Activated CD4-positive, alpha-beta T cell treated with anti-CD3 and anti-CD28 coated beads, Interleukin-2, amount 50 U/mL, for 1 hour (primary cell): ENCODE measurements at places on chromosomes 11 and 22.

DNA sequence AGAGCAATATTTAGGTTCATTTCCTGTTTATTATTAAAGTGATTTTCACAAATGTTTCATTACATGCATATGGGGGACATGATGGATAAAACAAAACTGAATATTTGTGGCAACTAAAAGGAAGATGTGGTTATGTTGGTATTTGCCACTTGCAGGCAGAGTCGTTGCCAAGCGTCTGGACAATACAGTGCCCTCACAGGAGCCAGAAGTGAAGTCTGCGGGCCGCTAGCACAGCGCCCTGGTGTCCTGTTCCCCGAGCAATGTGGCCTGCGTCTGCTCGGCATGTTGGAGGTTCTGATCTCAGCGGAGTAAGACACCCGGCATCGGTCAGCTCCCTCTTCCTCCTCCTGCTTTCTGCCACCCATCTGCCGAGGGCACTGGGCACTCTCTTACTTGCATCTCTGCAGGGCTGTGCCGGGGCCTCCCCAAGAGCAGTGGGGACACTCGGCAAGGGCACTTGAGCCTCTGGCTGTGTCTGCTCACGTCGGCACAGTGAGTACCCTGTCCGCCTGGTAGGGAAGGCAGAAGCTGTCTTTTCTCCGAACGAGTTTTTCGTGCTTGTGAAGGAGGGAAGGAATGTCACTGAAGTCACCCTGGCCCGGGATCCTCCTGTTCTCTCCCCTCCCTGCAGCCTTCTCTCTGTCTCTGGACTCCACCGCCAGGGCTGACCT lies 10.5 kb upstream of the TTLL12 start:
- DNase-seq = no peak

GRCh38 chr11:121561240-121561639 lies 108.5 kb upstream of the SORL1-AS1 start:
- no peak for DNase-seq

DNA sequence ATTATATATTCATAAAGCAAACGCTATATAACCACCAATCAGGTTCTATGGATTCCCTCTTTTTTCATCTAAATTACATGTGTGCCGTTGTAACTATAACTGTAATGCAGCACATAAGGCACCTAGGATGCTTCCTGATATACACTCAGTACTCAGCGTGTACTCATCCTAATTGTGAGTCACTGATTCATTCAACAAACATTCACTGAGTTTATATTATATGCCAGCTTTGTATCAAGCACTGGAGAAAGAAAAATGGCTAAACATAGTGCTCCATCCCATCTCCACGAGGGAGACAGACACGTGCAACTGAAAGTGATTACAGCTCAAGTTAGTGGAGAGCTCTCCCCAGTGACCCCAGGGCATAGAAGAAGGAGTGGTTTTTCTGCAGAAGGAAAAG lies 49.9 kb upstream of the SYN3 start:
- no peak for DNase-seq

DNA sequence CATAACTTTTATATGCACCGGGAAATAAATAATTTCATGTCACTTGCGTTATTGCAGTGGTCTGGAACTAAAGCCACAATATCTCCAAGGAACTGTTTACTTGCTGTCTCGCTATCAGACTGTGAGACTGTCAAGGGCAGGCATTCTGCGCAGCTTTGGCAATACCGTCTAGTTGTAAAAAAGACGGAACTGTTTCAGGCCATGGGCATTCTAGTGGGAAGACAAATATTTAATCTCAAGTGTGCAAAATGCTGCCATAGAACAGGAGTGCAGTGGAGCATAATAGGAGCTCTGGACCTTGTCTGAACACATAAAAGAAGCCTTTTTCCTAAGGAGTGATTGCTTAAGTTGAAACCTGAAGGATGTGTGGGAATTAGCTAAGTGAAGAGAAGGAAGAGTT lies 53.8 kb downstream of the PACS1 start:
- no peak for DNase-seq

GRCh38 chr11:117511931-117512539 lies 184.4 kb downstream of the CEP164 start:
- DNase-seq = no peak

- no peak for DNase-seq
Observed at GRCh38 chr11:79253280-79253679, 187.6 kb downstream of the TENM4 start.

DNA sequence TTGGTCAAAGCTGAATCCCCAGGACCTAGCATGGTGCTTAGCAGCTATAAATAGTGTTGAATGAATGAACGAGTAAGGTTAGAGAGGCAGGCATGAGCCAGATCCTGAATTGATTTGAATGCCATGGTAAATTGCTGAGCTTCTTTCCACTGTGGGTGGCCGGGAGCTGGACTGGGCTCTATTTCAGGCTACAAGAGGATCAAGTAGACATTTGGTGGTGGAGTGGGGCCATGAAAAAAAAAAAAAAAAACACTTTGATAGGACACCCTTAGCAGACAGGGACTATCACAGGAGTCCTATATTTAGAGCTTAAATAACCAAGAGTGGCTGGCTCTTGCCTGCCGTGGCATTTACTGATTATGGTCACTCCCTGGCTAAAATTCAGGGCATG lies 77.6 kb downstream of the MIAT start:
- no peak for DNase-seq

GRCh38 chr22:46948411-46949144 lies 186.1 kb downstream of the TBC1D22A start:
- DNase-seq = no peak

DNA sequence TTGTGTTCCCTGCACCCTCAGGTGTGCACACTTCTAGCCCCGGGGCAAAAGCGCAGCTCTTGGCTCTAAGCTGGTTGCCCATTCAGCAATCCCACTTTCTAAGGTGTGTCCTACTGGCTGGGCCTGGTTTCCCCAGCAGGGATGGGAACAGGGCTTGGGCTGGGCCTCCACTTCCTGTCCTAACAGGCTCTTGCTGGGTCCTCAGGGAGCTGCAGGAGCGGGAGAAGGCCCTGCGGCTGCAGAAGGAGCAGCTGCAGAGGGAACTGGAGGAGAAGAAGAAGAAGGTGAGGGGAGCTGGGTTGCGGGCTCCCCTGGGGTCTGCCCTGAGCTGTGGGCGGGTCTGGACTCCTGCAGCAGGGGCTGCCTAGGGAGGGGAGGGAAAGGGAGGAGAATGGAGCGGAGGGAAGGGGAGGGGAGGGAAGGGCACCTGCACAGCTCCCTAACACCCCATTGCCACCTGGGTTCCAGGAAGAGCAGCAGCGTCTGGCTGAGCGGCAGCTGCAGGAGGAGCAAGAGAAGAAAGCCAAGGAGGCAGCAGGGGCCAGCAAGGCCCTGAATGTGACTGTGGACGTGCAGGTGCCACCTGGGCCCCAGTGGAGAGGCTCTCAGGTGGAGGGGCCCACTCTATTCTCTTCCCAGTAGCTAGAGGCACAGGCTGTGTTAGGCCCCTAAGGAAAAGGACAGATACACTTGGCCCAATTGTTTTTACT lies 24.6 kb downstream of the INCENP start:
- no peak for DNase-seq

DNA sequence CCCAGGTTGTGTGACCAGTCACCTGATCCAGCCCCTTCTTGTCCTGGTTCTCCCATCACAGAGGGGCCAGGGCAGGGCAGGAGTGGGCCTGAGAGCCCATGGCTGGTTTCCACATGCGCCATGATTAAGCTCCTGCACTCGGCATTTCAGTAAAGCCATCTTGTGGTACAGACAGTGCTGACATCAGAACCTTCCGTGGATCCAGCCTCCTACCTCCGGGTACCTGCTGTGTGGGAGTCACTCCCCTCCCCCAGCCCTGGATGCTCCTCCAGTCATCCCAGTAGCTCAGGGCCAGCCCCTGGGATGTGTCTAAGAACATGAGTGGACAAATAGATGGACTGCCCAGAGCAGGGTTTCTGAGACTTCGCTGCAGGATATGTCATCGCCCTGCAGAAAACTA lies 22.1 kb upstream of the MGAT3 start:
- no peak for DNase-seq

DNA sequence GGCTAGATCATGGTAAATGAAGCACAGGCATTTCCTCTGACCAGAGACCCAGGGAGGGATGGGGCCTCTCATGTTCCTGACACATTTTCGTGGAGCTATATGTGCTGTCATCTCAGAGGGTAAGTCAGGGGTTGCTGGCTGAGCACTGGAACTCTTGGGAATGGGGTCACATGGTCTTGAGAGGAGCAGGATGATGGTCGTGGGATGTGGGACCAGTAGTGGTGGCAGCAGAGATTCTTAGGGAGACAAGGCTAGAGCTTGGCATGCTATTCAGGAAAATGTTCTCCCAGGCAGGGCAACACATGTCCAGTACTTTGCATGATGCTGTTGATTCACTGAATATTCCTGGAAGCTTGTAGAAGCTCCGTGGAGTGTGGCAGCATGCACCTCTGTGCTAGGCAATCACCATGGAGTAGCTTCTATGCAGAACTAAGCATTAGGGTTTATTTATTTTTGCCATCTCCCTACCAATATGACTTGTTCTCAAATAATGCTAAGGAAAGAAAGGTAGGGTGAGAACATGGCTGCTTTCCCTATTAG lies 31.4 kb upstream of the TTC12 start:
- no peak for DNase-seq

DNA sequence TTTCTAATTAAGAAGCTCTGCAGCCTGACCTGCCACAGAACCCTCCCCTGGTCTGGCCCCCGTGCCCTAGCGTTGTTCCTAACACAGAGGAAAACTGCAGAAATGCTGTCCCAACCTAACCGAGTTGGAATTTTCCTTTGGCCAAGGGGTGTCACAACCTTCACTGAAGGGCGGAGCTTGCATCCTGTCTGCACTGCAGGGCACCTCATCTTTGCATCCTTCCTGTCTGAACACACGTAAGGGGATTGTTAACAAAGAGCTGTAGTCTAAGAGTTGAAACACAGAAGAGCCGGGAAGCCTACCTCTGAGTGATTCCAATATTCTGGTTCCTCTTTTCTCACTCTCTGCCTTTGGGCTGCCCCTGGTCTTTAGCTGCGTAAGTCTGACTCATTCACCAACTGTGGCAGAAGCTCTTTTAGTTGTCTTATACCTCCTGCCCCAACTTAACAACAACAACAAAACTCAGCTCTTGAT lies 1.6 kb downstream of the DIXDC1 start:
- no peak for DNase-seq

DNA sequence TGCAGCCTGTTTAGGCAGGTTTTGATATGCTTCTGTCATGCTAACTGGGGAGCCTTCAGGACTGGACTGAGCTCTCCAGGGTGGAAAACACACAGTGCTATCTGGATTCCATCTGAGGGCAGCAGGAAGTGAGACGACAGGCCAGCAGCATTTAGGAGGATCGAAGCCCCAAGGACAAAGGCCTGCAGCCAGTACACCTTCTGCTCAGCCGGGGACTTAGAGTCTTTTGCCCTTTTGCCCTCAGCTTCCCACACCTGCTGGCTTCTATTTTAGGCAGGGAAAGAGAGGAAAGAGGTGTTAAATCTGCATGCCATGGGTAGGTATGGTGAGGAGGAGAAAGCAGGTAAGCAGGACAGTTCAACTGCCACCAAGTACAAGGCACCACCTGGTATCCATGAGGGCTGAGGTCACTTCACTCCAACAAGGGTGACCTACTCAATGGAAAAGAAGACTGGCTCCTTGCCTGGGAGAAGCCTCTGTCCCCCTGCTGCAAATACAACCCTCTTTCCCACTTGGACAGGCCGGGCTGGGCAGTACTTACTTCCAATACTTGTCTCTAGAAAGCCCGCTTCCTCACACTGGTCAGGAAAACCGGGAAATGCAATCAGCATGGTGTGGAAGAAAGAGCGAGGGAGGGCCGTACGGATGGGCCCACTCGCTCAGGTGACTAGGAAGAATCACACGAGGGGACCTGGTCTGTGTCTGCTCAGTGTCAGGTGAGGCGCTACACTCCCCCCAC lies 12.3 kb downstream of the LARGE2 start:
- DNase-seq = no peak

- DNase-seq = no peak
Observed at GRCh38 chr22:44411226-44412135, 86.6 kb downstream of the RTL6 start.
